ENCODE measurements at places on chromosomes 1 and 21. TPM values are rescaled to one million over a fixed set of nuclear protein-coding genes. Genes with fewer than 3 reads are reported as not detected.

The TNFSF4 gene
- 4.0 TPM for total RNA-seq

The BNIPL gene
- 0.54 TPM for total RNA-seq

The RORC gene
- total RNA-seq: not detected

- DNase-seq: no peak
Observed at GRCh38 chr1:192812420-192813209, 3.8 kb downstream of the RGS2 start.

DNA sequence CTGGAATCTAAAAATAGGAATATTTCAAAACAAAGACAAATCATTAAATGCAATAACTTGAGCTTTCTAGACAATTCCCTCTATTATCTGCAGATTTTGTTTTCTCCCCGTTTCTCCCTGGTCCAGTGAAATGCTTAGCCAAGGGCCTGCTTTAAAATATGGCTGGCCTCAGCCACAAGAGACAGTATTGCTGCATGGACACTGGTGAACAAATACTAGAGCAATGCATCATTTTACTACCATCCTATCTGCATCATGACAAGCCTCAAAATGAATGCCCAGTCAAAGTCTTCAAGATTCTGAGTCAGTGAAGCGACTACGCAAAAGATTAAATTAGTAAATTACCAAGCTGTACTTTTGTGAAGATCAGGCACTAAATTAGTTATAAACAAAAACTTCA is 80.5 kb downstream of the ENAH start:
- DNase-seq: no peak

DNA sequence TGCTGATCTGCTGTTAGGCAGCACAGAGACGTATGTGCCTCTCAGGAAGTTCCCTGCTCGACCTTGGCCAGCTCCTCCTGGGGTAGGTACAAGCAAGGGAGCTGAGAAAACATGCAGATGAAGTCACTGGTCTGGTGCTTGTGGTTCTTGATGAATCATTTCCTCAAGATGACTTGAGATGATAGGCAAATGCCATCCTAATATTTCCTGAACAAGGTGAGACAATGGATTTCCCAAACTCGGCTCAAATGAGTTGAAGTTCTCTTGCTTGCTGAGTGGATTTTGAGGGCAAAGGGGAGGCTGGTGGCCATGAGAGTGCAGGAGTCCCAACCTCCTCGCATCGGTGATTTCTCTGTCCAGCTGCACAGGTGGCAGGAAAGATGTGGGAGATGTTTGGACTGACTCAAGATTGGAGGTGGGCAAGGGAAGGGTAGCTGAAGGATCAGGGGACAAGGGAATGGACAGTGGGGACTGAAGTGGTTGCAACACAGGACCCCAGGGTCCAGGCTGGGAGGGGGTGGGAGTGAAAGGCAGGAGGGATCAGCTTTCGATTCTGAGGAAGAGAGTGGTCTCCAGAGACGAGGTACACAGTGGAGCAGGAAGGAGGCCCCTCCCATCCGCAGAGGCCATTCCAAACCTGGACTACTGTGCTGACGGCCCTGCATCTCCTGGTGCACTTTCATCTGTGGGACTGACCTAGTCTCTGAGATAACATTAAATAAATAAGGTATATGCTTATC is 63.9 kb downstream of the CAPN2 start:
- no peak for DNase-seq

- no peak for DNase-seq
Observed at GRCh38 chr1:156923670-156924477, 3.4 kb downstream of the LRRC71 start.

GRCh38 chr1:21659099-21659923 is 9.8 kb downstream of the RAP1GAP start:
- DNase-seq: peak; percentile 71
